HS-5 (cell line): ENCODE measurements at places on chromosomes 12 and 14.

DNA sequence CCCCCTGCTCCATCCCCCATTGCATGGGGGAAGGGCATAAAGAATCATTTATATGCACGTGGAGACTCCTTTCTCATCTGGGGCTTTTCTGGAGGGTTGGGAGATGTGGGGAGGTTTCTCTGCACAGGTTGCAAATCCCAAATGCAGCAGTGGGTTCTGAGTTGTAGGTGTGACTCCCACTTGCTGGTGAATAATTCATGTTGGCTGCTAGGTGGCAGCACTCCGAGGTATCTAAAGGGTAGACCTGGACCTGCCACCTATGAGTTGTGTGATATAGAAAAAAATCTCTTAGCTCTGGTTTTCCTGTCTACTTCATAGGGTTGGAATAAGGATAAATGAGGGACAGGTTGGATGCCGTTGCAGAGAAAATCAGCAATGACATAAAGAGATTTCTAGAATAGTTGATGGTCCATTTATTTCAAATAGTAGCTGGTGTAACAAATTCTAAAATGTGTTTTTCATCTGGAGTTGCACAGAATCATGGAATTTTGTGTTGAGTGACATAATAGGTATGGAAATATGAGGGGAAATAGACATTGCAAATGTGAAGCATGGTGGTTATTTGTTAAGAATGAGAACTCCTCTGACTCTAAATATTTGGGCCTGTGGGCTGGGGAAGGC is 4.6 kb downstream of the MARCHF9 start:
- no peak for DNase-seq

DNA sequence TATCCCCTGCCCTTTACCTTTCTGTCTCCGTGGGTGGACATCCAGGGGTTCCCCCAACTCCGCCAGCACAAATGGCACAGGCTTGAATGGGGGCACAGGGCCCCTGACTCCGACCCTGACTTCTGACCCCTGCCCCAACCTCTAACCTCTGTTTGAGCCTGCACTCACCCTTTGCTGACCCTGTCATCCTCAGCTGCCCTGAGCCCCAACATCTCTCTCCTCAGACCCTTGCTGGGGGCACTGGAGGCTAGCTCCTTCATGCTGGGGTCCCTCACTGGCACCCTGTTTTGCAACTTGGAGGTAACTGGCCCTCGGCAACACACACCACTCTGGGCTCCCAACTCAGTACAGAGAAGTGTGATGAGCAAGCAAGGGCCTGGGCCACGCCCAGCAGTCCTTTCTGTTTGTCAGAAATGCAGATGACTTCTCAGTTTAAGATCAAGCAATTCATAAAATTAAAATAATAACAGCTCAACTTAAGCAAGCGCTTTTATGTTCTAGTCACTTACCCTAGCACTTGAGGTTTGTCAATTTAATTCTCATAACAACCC is 2.1 kb downstream of the IFI27 start:
- no peak for DNase-seq

- DNase-seq: no peak
Observed at GRCh38 chr14:32984241-32984930, 45.7 kb downstream of the NPAS3 start.

DNA sequence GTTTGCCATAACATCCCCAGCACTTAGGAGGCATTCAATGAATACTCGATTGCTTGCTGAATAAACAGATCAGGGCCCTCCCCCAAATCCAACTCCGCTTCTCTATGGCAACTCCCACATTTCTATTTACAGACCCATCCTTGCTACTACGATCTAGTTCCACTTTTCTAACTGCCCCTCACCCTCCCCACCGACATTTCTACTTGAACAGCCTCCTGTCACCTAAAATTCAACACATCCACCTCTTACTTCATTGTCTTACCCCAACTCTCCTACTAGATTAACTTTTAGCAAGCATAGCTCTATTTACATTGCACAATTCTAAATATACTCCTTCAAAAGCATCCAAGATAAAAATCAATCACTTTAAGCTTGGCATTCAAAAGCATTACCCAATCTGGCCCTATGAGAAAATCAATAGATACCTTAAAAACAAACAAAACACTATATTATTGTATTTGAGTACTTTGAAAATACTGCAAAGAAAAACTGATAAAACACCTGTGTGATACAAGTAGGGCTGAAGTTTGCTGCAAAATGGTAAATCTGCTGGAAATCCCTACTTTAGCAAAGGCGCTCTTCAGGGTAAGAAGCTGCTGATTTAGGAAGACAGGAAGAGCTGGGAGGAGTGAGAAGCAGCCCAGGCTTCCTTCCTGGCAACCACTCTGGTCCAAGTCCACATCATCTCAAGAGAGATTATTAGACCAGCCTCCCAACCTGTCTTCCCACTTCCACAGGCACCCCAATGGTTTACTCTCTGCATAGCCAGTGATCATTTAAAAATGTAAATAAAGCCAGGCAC is 96.4 kb downstream of the HECTD4 start:
- DNase-seq: no peak

GRCh38 chr12:94872007-94872653 is 131.4 kb downstream of the NDUFA12 start:
- no peak for DNase-seq

DNA sequence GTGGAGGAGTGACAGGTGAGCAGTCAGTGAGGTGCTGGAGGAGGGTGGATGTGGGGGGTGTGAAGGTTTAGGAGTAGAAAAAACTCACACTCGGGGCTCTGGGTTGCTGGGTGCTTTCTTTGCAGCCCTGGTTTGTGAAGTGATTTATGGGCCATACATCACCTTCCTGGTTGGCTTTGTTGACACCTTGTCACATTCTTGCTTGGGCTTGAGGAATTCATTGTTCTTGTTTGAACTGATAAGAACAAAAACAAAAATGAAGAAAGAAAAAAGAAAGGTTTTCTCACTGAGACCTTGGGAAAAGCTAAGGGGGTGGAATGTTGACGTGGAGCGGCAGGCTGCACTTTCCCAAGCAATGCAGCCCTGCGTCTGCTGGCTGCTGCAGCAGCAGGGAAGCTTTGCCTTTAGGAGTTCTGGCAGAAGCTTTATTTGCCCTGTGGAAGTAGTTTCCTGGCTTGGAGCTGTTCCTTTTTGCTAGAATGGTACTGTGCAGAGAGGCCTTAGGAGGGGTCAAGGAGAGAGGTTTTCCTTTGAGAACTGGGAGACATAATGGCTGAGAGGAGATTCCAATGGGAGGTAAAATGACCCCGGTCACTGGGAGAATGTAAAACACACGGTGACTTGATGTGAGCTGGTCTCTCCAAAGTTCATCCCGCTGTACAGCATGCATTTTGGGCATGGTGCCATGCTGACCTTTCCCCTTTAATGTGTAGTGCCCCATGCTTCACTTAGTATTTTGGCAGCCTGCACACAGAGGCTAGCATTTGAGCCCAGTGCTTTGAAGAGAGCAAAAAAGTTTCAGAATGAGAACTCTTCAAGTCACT is 52.8 kb downstream of the HMGA2 start:
- no peak for DNase-seq

DNA sequence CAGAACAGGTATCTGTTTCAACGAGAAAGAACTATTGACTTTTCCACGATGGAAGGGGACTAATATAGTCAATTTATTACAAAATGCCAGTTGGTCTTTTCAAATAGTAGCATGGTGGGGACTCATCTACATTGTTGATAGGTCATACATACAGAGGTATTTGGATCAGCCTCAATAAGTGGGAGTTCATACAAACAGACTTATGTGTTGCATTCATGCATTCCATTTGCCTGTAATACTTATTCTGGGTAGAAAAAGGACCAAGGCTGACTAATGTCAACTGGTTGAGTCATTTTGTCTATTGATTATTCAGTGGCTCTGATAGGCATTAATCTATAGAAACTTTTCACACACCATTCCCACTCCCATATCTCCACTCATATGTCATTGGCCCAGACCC is 41.5 kb upstream of the GLIPR1 start:
- no peak for DNase-seq

- no peak for DNase-seq
Observed at GRCh38 chr14:75747899-75748298, 86.9 kb downstream of the TTLL5 start.

- DNase-seq: no peak
Observed at GRCh38 chr12:68159681-68160304, at the start of gene IFNG. Gene IFNG, minus strand, starts transcription at chr12:68159740. Its CDS starts 125 bp downstream, at chr12:68159615.

DNA sequence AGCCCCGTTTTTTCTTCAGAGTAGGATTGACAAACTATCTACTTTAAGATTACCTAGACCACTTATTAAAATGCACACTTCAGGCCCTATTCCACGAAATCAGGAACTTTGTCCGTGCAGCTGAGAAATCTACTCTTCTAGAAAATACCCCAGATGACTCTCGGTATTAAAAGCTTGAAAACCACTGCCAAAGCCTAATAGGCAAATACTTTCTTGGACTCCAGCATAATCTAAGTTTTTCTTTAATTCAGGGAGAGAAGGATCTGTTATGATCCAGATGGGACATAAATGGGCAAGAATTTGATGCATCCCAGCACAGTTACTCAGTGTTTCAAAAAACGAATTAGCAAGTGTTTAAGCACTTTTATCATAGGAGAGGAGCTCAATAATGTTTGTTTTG is 94.5 kb downstream of the TMX1 start:
- no peak for DNase-seq

GRCh38 chr12:40693207-40693821 is 1.1 kb downstream of the CNTN1 start:
- no peak for DNase-seq

GRCh38 chr12:122467983-122468382 is 32.7 kb downstream of the ZCCHC8 start:
- no peak for DNase-seq

- no peak for DNase-seq
Observed at GRCh38 chr12:10213168-10214135, 775 bp downstream of the GABARAPL1 start.

DNA sequence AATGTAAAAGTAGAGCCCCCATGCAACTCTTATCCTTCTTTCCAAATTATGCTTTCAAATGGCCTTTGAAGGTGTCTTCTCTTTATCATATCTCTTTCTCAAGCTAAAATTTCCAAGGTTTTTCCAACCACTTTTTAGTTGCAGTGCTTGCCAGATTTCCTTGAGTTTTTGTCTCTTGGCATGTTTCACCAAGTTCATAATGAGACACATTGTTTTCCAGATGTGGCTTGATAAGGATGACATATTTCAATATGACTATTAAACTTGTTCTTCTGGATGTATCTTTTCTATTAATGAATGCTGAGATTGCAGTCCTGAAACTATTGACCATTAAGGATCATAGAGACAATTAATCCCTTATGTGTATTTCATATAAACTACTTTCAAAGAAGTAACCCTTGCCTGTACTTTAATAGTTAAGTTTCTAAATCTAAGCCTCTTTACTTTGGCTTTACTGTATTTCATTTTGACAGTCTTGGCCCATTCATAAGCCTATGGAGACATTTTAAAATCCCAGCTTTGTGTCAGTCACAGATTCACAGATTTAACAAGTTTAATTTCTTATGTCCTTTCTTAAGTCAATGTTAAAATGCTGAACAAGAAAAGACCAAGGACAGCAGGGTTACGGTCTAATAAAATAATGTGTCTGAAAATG is 151.5 kb downstream of the LRFN5 start:
- DNase-seq: no peak

DNA sequence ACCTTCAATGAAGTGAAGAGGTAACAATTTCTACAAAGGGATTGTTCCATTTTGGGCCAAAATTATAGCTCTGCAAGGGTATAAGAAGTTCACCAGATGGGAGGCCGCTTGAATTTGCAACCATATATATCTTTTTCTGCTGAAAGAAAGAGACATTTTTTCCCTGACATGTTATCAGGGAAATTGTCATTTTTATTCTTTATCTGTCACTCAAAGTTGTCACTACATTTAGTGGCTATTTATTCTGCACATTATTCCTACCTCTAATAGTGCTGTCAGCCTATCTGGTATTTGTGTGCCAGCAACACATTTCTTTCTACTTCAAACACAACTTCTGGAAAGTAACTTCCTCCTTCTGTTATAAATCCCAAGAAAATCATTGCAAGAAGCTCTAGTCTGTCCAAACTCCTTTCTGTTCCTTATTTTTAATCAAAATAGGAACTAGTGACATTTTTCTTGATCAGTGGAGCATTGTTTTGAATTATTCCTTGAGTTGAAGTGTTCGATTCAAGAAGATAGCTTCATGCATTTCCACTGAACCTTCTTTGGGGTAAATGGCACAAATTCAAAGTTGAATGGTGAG is 137.9 kb upstream of the ATP2B1 start:
- DNase-seq: no peak

DNA sequence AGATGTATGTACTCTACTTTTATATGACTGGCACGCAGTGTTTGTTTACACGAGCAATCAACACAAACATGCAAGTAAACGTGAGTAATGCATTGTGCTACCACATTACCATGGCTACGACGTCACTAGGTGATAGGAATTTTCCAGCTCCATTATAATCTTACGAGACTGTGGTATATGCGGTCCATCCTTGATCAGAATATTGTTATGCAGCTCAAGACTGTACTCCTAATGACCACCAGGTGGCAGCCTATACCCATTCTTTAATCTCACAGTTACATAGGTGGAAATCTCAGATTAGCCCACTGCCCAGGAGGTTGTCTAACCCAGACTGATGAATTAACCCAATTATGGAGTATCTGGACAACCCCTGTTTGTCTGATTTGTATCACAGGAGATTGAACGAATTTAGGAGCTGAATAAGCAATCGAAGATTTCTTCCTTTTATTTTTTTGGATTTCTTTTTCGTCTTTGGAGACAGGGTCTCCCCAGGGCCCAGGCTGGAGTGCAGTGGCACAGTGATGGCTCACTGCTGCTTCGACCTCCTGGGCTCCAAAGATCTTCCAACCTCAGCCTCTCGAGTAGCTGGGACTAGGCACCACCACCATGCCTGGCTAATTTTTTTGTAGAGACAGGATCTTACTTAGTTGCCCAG is 8.7 kb upstream of the TESPA1 start:
- peak; percentile 28 for DNase-seq

DNA sequence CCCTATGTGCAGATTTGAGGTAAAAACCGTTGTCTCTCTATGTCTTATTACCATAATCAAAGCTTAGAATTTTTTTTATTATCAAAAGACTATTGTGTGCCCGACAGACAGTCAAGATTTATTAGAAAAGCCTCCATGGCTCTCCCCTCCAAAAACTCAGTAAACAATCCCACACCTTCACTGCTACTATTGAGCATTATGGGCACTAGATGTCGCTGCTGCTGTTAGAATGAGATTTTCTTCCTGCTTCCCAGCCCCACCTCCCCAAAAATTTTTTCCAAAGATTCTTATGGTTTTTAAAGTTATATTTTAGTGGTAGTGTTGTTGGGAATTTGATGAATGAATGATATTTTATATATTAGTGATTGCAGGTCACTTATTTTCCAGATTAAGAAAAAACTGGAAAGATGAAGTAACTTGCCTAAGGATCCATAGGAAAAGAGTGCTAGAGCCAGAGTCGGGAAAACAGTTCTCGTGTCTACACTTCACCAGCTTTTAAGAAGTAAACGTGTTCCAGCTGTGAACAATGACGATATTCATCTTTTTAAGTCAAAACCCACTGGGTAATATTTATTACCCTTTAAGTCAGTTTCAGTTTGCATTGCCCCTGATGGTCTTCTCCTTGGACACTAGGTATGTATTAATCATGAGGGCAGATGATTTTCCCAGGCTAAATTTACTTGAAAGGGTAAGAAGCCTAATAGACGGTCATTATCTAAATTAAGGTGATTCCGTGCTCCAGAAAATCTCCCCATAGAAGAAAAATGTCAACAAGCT is 12.2 kb upstream of the FOXG1 start:
- DNase-seq: no peak
